ENCODE measurements at places on chromosomes 12 and 14. TPM values are rescaled to one million over a fixed set of nuclear protein-coding genes. Genes with fewer than 3 reads are reported as not detected.

The PPFIA2 gene
- not detected for total RNA-seq

The FOS gene
- 195 TPM for total RNA-seq

The ZNF140 gene
- 23.0 TPM for total RNA-seq

The MUCL1 gene
- not detected for total RNA-seq

The ASB2 gene
- total RNA-seq: not detected

The ATL1 gene
- 6.0 TPM for total RNA-seq

The SERPINA4 gene
- total RNA-seq: not detected

The KLRC1 gene
- total RNA-seq: 0.39 TPM

The HCAR3 gene
- not detected for total RNA-seq

The P2RX2 gene
- not detected for total RNA-seq

The HRK gene
- total RNA-seq: 0.11 TPM

The RAB35 gene
- total RNA-seq: 21.2 TPM

The TMEM253 gene
- total RNA-seq: not detected

All from placental epithelial cell (primary cell).